ENCODE measurements at places on chromosomes 5 and 9.

- DNase-seq: no peak
Observed at GRCh38 chr5:175697846-175698245, 40.0 kb downstream of the HRH2 start.

DNA sequence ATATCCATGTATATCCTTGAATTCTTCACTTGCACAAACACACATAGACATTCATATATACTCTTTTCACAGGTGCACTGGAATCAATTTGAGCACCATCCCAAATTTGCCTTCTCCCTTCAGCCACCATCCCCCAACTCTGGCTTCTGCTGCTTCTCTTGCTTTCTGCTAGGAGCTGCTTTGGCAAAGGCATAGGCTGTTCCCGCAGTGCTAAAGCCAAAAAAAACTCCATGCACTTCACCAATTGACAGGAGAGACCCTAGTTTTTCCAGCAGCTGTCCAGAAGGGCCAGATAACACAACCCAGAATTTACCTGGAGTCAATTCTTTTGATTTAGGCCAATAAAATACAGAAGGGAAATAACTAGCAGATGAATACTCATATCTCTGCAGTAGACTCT lies 251.3 kb downstream of the NR2F1-AS1 start:
- no peak for DNase-seq

DNA sequence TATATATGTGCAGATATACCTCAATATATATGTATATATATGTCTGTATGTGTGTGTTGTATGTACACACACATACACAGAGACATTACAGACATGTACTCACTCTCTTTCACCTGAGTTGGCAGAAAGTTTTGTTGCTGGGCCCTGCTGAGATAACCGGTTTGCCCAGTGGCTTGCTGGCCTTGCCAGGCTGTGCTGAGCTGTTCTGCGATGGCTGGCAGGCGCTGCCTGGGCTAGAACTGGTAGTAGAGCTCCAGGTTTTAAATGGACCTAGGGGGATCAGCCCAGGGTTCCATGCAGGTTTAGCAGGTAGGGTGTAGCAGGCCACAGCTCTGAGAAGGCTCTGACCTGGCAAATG lies 394.3 kb downstream of the GADD45G start:
- no peak for DNase-seq

GRCh38 chr5:111746791-111747190 lies 10.2 kb downstream of the NREP start:
- DNase-seq: no peak

DNA sequence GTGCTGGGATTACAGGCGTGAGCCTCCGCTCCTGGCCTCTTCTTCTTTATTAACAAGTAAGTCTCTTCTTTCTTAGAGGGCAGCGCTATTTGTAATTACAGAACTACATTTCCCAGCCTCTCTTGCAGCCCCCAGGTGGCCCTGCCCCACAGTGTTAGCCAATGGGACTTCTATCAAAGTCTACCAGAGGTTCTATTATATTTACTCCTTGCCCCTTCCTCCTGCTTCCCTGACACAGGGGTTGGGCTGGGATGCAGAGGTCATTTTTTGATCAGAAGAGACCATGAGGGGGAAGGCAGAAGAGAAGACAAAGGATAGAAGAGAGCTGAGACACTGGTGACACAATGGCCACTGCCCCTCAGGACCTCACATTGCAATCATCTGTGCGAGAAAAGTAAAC lies 224.2 kb downstream of the SYK start:
- no peak for DNase-seq

GRCh38 chr5:180133060-180133459 lies 61.5 kb upstream of the RNF130 start:
- DNase-seq: no peak

DNA sequence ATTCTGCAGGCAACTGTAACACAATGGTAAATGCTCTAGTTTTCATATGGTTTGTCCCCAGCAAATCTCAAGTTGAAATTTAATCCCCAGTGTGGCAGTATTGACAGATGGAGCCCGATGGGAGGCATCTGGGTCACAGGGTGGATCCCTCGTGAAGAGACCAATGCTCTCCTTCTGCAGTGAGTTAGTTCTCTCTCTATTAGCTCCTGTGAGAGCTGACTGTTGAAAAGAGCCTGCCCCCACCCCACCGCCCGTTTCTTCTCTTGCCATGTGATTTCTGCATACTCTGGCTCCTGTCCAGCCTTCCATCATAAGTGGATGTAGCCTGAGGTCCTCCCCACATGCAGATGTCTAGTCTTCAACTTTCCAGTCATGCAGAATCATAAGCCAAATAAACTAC lies 27.0 kb downstream of the IARS1 start:
- no peak for DNase-seq

DNA sequence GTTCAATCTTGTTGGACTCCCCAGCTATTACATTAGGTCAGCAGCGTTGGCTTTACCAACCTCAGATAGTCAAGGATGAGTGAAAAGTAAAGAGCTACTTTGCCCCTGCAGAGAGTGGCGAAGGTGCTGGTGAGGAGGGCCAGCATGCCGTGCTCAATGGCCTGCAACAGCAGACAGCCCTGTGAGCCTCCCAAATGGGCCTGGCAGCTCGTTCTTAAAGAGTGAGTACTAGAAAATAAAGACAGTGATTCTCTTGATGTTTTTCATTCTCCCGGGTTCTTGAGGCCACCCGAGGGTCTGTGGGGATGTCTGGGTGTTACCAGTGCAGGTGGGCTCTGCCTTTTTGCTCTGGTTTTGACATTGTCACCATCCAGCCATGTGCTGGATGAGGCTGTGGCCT lies 16.2 kb downstream of the GADD45G start:
- no peak for DNase-seq

DNA sequence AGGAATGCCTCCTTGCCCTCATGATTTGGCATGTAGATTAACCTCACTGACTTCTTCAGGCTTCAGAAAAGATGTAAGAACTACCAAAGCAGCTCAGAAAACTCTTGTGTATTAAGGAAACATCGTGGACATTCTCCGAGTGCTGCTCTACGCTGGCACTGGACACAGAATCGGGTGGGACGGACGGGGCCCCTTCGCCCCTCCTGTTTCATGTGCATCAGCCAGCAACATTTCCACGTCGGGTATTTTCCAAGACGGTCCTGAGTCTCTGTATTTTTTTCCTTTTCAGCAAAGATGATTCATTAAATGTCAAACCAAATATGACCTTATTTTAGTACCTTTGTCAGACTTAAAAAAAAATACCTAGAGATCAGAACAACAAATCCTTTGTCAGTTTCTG lies 583.6 kb downstream of the CCDC171 start:
- DNase-seq: no peak

GRCh38 chr5:159888860-159889259 lies 27.4 kb upstream of the ADRA1B start:
- no peak for DNase-seq

DNA sequence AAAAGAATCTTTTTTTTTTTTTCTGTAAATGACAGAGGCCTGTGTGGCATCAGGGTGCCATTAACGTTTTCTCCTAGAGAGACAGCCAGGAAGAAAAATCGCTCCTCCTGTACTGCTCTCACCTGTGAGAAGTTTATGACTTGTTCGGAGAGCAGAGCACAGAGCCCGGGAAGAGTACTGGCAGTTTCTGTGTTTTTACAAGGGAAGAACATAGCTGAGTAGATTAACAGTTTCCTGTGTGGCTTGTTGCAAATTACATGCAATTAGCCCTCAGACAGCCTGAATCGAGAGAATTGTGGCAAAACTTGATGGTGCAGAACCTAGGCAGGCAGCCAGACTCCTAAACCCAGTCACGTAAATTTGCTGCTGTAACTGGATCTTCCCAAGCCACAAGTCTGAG lies 32.1 kb downstream of the PRKACG start:
- no peak for DNase-seq

DNA sequence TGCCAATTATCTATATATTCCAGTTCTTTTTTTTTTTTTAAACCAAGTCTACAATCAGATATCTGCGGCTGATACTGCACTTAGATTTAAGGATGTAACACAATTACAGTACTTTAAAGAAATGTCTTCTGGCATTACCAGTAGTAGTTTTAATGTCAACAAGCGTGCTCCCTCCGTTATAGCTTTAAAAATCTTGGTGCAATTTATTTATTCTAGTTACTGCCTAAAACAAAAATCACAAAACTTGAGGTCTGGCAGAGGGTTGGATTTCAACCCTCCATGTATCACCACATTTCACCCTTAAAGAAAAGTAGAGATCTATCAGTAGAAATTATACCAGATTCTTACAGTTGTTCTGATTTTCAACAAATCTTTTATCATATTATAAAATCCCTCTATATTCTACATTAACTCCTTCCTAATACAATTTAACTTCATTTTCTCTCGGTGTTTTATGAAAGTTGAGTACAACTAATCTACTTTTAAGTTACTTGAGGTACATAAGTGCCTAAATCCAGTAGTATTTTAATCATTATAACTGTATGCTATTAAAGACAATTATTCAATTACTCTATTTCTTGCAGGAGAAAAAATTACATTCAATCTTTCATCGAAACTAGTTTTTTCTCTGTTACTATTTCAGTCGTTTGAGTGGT lies 2.0 kb upstream of the RICTOR start:
- DNase-seq: no peak

GRCh38 chr5:16787278-16787677 lies 148.8 kb downstream of the MYO10 start:
- DNase-seq: no peak

- no peak for DNase-seq
Observed at GRCh38 chr5:67115246-67115645, 81.4 kb downstream of the CD180 start.

GRCh38 chr5:168734119-168734518 lies 155.0 kb upstream of the PANK3 start:
- DNase-seq: no peak
